IMR-90 (cell line): ENCODE measurements at places on chromosomes 5 and 9.

GRCh38 chr5:85927632-85928031, 690.1 kb upstream of the COX7C start:
- H3K4me3 ChIP-seq: no peak overlapping the region
- H3K27ac ChIP-seq: no peak overlapping the region
- DNase-seq: no peak
- H3K4me1 ChIP-seq: no peaks in the 10 kb centered on the region
- no peaks in the 10 kb centered on the region for H3K36me3 ChIP-seq

DNA sequence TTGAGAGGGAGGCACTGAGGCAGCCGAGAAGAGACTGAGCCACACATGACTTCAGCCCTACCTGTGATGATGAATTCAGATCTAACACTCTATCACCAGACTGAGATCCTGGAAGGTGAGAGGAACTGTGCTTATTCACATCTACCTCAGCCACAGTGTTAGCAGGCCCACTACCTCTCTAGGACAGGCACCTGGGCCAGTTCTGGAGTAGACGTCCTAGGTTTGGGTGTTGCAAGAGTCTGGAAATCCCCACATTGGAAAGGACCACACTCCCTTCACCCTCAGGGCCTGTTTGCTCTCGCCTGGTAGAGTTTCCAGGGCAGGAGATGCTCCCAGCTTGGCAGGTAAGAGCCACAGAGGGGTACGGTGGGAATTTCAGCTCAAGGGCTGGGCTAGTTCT, 113.8 kb upstream of the CCL21 start:
- H3K27ac ChIP-seq: no peak overlapping the region
- H3K36me3 ChIP-seq: no peaks in the 10 kb centered on the region
- no peaks in the 10 kb centered on the region for H3K4me1 ChIP-seq
- no peak overlapping the region for H3K4me3 ChIP-seq
- no peak for DNase-seq
- peaks cover 6% of the 10 kb centered on the region for H3K27me3 ChIP-seq

DNA sequence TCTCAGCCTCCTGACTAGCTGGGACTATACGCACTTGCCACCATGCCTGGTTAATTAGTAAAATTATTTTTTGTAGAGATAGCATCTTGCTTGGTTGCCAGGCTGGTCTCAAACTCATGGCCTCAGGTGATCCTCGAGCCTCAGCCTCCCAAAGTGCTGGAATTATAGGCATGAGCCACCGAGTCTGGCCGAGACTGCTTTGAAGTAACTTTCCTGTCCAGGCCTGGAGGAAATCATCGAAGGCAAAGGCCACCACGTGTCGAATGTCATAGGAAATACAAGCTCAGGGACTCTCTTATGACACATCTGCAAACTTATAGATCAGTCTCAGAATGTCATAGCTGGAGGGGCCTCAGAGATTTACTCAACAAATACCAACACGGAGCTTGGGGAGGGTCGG, 25.1 kb downstream of the RAPGEF1 start:
- no peaks in the 10 kb centered on the region for H3K36me3 ChIP-seq
- no peak for DNase-seq
- H3K4me3 ChIP-seq: no peak overlapping the region
- H3K4me1 ChIP-seq: peaks cover 10% of the 10 kb centered on the region
- peak overlapping the region; percentile 72; the same call in 1 of the 2 replicates for H3K27ac ChIP-seq

- peaks cover 2% of the 10 kb centered on the region for H3K27me3 ChIP-seq
- DNase-seq: no peak
- no peaks in the 10 kb centered on the region for H3K36me3 ChIP-seq
- no peaks in the 10 kb centered on the region for H3K4me1 ChIP-seq
- H3K27ac ChIP-seq: no peak overlapping the region
- no peak overlapping the region for H3K4me3 ChIP-seq
These were observed 151.2 kb downstream of the ZDHHC21 start for GRCh38 chr9:14542071-14542470.

- no peaks in the 10 kb centered on the region for H3K27me3 ChIP-seq
- H3K27ac ChIP-seq: peak overlapping the region; percentile 9; the same call in 1 of the 2 replicates
- peaks cover 7% of the 10 kb centered on the region for H3K4me1 ChIP-seq
- H3K36me3 ChIP-seq: no peaks in the 10 kb centered on the region
- peak; percentile 95 for DNase-seq
These were observed 123.6 kb upstream of the CCDC112 start for GRCh38 chr5:115419846-115420585.

DNA sequence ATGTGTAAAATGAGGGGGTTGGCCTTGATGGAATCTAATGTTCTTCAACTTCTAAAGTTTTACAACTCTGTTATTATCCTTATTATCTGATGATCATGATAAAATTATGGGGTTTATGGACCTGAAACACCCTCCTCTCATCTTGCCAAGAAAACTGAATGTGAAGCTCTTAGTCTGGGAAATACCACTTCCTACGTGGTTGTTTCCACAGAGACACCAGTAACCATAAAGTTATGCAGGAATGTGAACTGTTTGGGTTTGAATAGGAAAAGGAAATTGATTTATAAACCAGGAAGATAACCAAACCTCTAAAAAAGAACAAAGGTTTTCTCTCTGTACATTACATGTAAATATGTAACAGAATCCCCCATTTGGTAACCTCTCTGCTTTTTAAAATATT, 28.3 kb upstream of the RAI14 start:
- peaks cover 15% of the 10 kb centered on the region for H3K4me1 ChIP-seq
- H3K27ac ChIP-seq: peak overlapping the region; percentile 77
- no peaks in the 10 kb centered on the region for H3K36me3 ChIP-seq
- no peaks in the 10 kb centered on the region for H3K27me3 ChIP-seq

DNA sequence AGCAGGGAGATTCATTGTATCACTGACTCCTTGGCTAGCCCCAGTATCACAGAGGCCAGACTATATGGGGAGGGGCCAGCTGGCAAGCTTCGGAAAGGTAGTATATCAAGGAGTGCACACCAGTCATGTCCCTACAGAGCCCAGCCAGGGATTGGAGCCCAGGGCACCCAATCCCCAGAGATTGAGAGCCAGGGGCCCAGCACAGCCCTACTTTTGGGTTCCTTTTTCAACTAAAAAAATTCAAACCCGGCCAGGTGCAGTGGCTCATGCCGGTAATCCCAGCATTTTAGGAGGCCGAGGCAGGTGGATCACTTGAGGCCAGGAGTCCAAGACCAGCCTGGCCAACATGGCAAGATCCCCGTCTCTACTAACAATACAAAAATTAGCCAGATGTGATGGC, 5.4 kb upstream of the MYORG start:
- no peaks in the 10 kb centered on the region; the same call in 1 of the 2 replicates for H3K27me3 ChIP-seq
- DNase-seq: no peak
- H3K4me3 ChIP-seq: no peak overlapping the region
- H3K4me1 ChIP-seq: peaks cover 6% of the 10 kb centered on the region

GRCh38 chr5:119289438-119290044, 66.3 kb upstream of the TNFAIP8 start:
- no peak overlapping the region for H3K4me3 ChIP-seq
- no peak overlapping the region; the same call in 1 of the 2 replicates for H3K27ac ChIP-seq
- H3K27me3 ChIP-seq: no peaks in the 10 kb centered on the region
- no peak for DNase-seq
- H3K36me3 ChIP-seq: no peaks in the 10 kb centered on the region

GRCh38 chr5:2574155-2574554, 177.3 kb downstream of the IRX2 start:
- no peaks in the 10 kb centered on the region for H3K36me3 ChIP-seq
- H3K4me1 ChIP-seq: no peaks in the 10 kb centered on the region
- H3K27me3 ChIP-seq: no peaks in the 10 kb centered on the region

DNA sequence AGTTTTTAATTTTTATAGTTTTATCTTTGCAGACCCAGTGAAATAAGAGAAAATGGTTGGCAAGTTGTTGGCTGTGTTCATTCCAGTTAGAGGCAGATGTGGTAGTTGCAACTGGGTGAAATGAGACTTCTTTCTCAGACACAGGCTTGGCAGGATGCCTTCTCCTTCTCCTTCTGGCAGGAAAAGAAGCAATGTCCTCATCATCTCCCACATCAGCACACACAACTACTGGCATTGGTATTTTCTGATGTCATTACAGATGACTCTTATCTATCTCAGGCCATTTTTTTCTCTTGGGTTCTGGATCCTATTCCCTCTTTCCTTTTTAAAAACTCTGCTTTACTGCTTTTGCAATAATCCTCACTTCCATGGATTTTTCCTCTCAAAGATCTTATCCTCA, 103.3 kb upstream of the EDIL3 start:
- no peak overlapping the region for H3K27ac ChIP-seq
- no peaks in the 10 kb centered on the region for H3K27me3 ChIP-seq
- no peaks in the 10 kb centered on the region for H3K4me1 ChIP-seq
- DNase-seq: peak; percentile 98
- H3K4me3 ChIP-seq: no peak overlapping the region

GRCh38 chr5:75006865-75007822, 45.2 kb downstream of the GCNT4 start:
- peak; percentile 81 for DNase-seq
- H3K4me3 ChIP-seq: no peak overlapping the region

GRCh38 chr5:66828548-66829357, 232.6 kb downstream of the MAST4 start:
- H3K4me3 ChIP-seq: peak overlapping the region; percentile 49
- no peaks in the 10 kb centered on the region for H3K36me3 ChIP-seq
- H3K4me1 ChIP-seq: no peaks in the 10 kb centered on the region; the same call in 1 of the 2 replicates
- H3K27me3 ChIP-seq: peaks cover 20% of the 10 kb centered on the region
- H3K27ac ChIP-seq: no peak overlapping the region

GRCh38 chr5:178116143-178116885, 3.0 kb downstream of the N4BP3 start:
- H3K27ac ChIP-seq: no peak overlapping the region
- H3K36me3 ChIP-seq: no peaks in the 10 kb centered on the region
- peaks cover 42% of the 10 kb centered on the region for H3K27me3 ChIP-seq

GRCh38 chr9:33081128-33081851, 4.8 kb upstream of the SMU1 start:
- H3K4me3 ChIP-seq: no peak overlapping the region
- DNase-seq: peak; percentile 88
- peak overlapping the region; percentile 51; the same call in 1 of the 2 replicates for H3K27ac ChIP-seq
- no peaks in the 10 kb centered on the region for H3K27me3 ChIP-seq
- H3K36me3 ChIP-seq: no peaks in the 10 kb centered on the region

- no peaks in the 10 kb centered on the region for H3K36me3 ChIP-seq
- H3K4me1 ChIP-seq: peaks cover 3% of the 10 kb centered on the region
- no peak for DNase-seq
- H3K4me3 ChIP-seq: no peak overlapping the region
- no peak overlapping the region for H3K27ac ChIP-seq
These were observed 4.1 kb upstream of the NDFIP1 start for GRCh38 chr5:142104491-142104890.

DNA sequence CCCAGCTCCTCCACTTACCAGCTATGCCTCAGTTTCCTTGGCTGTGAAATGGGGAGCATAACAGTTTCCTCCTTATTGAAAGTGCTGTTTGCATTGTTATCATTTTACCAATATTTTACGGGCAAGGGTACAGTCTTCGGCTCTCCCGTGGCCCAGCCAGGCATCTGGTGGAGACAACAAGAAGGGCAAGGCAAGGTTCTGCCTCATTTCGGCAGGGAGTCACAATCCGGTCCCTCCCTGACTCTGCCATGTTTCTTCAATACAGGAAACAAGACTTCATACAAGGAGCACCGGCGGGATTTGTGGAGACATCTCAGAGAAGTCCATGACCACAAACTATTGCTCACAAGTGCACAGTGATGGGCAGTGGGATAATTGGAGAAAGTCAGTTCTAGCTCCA, 174.0 kb downstream of the FGF18 start:
- peaks cover 9% of the 10 kb centered on the region for H3K27me3 ChIP-seq
- DNase-seq: no peak
- no peak overlapping the region for H3K27ac ChIP-seq
- no peaks in the 10 kb centered on the region for H3K36me3 ChIP-seq
- no peak overlapping the region for H3K4me3 ChIP-seq
- peaks cover 8% of the 10 kb centered on the region for H3K4me1 ChIP-seq

- peak overlapping the region; percentile 94 for H3K4me3 ChIP-seq
- H3K27ac ChIP-seq: no peak overlapping the region
- H3K36me3 ChIP-seq: peaks cover 7% of the 10 kb centered on the region
- H3K4me1 ChIP-seq: peaks cover 13% of the 10 kb centered on the region
- DNase-seq: no peak
These were observed 1.2 kb downstream of the USP20 start for GRCh38 chr9:129836311-129837007.

DNA sequence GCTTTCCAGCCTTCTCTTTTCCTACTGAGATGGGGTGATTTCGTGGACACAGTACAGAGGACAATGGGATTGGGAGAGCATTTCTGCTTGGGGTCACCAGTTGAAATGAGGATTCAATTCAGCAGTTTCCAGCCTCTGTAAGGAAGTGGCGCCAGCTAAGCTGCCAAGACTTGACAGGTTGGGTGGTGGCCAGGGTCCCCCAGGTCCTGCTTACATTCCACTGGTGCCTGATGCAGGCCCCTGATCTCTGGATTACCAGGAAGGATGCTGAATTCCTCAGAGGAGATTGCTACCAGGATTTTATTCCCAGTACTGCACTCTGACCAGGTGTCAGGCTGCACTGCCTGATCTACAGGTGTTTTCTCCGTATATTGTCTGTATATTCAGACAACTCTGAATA, 119.7 kb downstream of the PSD2 start:
- no peak for DNase-seq
- H3K4me1 ChIP-seq: no peaks in the 10 kb centered on the region
- no peaks in the 10 kb centered on the region for H3K36me3 ChIP-seq
- H3K27me3 ChIP-seq: peaks cover 22% of the 10 kb centered on the region
- no peak overlapping the region for H3K27ac ChIP-seq

DNA sequence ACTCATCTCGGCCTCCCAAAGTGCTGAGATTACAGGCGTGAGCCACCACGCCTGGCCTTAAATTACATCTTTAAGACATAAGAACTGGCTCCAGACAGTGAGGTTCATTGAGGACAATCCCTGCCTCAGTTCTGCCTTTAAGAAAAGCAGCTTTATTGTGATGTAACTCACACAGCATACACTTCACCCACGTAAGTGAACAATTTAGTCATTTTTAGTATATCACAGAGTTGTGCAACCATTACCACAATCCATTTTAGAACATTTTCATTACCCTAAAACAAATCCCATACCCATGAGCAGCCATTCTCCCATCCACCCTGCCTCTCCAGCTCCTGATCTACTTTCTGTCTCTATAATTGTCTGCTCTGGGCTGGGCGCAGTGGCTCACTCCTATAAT, 24.0 kb upstream of the LTC4S start:
- no peak for DNase-seq
- H3K4me1 ChIP-seq: peaks cover 17% of the 10 kb centered on the region
- peaks cover 68% of the 10 kb centered on the region for H3K36me3 ChIP-seq
- H3K27me3 ChIP-seq: no peaks in the 10 kb centered on the region

GRCh38 chr9:79664375-79664831, 92.6 kb downstream of the TLE4 start:
- peak; percentile 36 for DNase-seq
- no peaks in the 10 kb centered on the region; the same call in 1 of the 2 replicates for H3K36me3 ChIP-seq
- H3K4me3 ChIP-seq: no peak overlapping the region
- peaks cover 13% of the 10 kb centered on the region for H3K4me1 ChIP-seq
- H3K27ac ChIP-seq: no peak overlapping the region

GRCh38 chr9:93033531-93033930, 25.0 kb upstream of the SUSD3 start:
- H3K27ac ChIP-seq: no peak overlapping the region
- H3K27me3 ChIP-seq: peaks cover 26% of the 10 kb centered on the region
- H3K36me3 ChIP-seq: no peaks in the 10 kb centered on the region
- H3K4me1 ChIP-seq: no peaks in the 10 kb centered on the region
